ENCODE measurements at places on chromosomes 3 and 15.

DNA sequence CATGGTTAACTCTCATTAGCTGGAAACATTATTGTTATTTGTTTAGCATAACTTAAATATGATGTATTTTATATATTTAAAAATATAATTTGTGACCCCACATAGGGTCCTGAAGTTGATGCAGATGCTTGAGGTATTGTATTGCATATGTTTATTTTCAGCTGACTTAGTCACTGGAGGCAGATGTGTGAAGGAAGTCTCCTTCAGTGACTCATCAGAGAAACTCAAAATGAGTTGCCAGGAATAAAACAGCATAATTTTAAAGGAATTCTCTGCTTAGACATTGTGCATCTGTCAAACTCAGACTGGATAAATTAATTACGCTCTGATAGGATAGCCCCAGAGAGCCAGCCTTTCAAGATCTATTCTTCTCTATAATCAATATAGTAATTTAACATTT is 7.9 kb upstream of the OR4F6 start:
- DNase-seq, result no peak

- DNase-seq, result peak; percentile 25
Measured at GRCh38 chr15:73684581-73685455, 635 bp downstream of the CD276 start.

DNA sequence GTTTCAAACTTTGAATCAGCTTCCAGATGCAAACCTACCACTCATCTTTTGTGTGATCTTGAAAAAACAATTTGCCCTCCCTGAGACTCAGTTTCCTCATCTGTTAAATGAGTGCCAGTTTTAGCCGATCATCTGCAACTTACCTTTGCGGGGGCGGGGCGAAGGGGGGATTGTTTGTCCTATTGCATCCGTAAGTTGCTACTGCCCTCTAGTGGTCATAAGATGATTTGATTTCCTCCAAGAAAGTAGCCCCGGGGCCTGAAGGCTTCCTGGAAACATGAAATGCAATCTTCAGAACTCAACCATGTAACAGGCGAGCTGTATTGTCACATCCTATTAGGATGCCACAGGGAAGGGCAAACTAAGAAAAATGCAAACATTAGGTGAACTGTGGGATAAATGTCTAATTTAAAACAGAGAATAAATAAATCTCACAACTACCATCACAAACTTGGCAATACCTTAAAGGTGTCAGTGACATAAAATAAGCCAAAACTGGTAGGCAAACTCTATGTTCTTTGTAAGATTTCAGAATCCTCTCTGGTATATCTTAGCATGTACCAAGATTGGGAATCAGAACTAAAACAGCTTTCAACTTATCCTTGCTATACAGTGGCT is 63.5 kb upstream of the CLDN18 start:
- DNase-seq, result peak; percentile 73

- no peak for DNase-seq
Measured at GRCh38 chr15:58410353-58410752, 21.4 kb upstream of the LIPC start.

GRCh38 chr15:101580431-101580830 is 71.8 kb downstream of the TM2D3 start:
- DNase-seq, result no peak

DNA sequence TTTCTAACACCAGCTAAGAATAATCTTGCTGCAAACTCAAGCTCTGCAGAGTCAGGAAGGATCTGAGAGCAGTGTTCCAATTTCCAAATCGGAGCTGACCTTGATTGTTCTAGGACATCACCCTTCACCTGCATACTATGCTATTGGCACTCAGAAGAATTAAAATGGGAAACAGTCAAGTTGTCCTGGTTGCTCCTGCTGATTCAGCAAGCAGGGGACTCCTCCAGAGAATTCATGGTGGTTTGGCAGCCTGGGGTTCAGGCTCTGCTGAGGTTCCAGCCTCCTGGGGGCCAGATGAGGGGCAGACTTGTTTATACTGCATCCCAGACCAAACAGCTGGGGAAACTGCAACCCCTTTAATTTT is 213.7 kb upstream of the ADAMTS9 start:
- DNase-seq, result peak; percentile 39

All from testis (tissue), 5 donors.